Karpas-422 (cell line): ENCODE measurements at places on chromosomes 5 and 9. TPM values are rescaled to one million over a fixed set of nuclear protein-coding genes. Genes with fewer than 3 reads are reported as not detected.

DNA sequence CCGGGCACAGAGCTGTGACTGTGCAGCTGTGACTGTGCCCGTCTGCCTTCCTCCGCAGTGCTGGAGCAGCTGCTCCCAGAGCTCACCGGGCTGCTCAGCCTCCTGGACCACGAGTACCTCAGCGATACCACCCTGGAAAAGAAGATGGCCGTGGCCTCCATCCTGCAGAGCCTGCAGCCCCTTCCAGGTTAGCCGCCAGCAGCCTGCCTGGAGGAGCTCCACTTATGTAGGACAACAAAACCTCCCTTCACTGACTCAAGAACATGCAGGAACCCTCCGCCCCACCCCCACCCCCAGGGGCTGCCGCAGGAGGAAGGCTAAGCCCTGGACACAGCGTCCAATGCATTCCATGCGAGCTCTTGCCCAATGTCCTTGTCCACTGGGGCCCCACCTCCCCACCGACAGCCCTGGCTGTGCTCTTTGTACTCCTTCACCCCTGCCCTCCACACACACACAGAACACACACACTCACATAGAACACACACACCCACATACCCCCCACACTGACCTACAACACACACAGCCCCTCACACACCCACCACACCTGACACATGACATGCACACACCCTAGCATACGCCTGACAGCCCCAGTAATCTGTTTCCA lies 27.9 kb downstream of the AFAP1L1 start:
- no peaks in the 10 kb centered on the region for H3K27me3 ChIP-seq
- no peak overlapping the region for H3K27ac ChIP-seq
- no peak for DNase-seq
- peaks cover 46% of the 10 kb centered on the region for H3K4me1 ChIP-seq
- H3K4me3 ChIP-seq: no peak overlapping the region

The PCDHB2 gene
- total RNA-seq: not detected in 2 replicates

DNA sequence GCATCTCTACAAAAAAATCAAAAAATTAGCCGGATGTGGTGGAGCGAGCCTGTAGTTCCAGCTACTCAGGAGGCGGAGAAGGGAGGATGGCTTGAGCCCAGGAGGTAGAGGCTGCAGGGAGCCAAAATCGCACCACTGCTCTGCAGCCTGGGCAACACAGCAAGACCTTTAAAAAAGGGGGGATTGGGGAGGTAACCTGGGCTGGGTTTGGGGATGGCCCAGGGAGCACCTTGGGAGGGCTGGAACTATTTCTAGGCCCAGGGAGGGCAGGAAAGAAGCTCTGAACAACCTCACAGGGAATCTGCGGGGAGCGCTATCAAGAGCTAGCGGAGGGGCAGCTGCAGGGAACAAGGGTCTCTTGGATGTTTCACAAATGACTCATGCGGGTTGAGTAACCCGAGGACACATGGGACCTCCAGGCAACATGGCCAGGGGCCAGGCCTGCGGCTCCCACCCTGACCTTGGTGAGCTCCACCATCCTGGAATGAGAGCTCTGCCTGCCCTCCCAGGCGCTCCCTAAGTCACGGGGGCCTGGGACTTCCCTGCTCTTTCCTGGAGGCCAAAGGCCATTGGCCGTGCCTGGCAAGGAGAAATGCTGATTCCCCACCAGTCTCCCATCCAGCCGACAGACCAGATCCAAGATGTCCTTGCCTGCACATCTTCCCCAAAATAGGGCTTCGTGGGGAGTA lies 23.4 kb downstream of the SARDH start:
- H3K27ac ChIP-seq: no peak overlapping the region
- H3K4me3 ChIP-seq: no peak overlapping the region
- no peaks in the 10 kb centered on the region for H3K4me1 ChIP-seq
- DNase-seq: no peak
- H3K27me3 ChIP-seq: no peaks in the 10 kb centered on the region
- H3K36me3 ChIP-seq: no peaks in the 10 kb centered on the region

GRCh38 chr5:24643156-24643555 lies 1.6 kb downstream of the CDH10 start:
- H3K36me3 ChIP-seq: no peaks in the 10 kb centered on the region
- no peaks in the 10 kb centered on the region for H3K27me3 ChIP-seq

The FOXI1 gene
- 0.07 TPM in 1 of 2 replicates, not detected in the other for total RNA-seq

The PCDHGA3 gene
- not detected in 2 replicates for total RNA-seq
